ENCODE measurements at places on chromosomes 5 and 9.

DNA sequence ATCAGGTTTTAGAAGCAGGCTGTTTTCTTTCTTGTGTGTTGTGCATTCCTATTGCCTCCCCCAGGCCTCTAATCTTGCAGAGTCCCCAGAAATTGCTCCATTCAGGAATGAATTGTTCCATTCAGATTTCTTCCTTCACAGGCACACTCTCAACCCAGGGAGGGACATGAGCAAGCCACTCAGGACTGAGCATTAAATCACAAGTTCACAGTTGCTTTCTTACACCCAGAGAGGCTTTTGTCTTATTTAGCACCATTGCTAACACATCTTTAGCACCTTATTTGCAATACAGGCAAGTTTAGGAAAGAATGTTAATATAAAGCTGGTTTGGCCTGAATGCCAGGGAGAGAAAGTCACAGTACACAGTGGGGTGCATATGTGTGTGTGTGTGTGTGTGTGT lies 221.4 kb downstream of the RAB3C start:
- DNase-seq: no peak

DNA sequence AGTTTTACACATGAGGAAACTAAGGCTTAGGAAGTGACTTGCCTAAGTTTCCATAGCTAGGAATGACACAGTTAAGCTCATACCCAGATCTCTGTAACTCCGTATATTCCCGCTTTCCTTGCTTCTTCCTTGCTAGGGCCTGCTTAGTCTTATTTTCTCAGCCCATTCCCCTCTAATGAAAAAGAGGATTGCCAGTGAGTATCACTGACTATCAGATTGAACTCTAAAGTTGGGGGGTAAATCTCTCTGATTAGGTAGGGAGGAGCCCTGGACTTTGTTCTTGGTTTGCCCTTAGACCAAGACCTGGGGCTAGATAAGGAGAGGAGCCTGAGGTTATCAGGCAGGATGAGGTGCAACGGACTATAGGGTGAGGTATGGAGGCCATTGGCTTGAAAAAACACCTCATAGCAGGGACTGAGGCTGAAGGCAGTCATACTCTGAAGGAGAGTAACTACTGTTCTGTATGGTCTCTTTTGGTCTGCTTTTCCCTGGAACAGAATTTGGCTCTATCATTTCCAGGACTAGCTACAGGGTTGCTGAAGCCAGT lies 2.5 kb downstream of the TRIM32 start:
- no peak for DNase-seq

DNA sequence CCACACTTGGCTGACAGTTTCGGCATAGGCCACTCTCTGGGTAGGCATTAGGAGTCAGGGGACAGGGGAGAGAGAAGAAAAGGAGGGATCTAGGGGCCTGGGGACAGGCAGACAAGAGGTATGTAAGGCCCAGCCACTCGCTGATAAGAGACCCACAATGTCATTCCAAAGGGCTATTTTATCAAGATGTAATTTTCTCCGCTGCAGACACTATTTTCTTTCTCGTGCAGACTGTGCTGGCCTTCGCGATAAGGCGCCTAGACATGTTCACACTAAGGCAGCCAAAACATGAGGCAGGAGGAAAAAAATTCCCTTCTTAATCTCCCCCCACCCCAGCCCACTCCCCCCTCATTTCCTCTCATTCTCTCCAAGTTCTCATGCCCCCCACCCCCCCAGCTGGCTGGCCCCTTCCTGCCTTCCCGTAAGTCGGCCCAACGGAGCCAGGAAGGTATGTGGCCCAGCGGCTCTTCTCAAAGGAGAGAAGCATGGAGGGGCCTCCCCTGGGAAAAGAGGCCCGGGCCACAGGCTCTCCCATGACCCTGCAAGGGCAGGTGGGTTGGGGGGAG lies 44.9 kb upstream of the SYNPO start:
- DNase-seq: no peak

DNA sequence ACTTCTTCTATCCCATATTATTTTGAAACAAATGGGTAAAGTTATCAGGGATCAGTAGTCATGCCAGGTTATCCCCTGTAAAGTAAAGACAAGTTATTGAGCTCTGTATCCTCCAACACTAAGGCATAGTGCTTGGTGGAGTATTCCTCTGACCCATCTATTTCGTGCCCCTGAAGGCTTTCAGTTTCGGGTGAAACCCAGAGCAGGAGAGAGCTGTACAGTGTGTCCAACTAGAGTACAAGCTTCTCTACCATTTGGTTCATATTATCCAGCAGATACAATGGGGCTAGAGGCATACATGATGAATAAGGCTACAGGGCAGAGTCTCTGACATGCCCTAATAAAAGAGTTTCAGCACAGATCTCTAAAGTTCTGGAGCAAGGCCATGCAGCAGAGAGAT lies 3.2 kb upstream of the SLC22A4 start:
- DNase-seq: no peak

DNA sequence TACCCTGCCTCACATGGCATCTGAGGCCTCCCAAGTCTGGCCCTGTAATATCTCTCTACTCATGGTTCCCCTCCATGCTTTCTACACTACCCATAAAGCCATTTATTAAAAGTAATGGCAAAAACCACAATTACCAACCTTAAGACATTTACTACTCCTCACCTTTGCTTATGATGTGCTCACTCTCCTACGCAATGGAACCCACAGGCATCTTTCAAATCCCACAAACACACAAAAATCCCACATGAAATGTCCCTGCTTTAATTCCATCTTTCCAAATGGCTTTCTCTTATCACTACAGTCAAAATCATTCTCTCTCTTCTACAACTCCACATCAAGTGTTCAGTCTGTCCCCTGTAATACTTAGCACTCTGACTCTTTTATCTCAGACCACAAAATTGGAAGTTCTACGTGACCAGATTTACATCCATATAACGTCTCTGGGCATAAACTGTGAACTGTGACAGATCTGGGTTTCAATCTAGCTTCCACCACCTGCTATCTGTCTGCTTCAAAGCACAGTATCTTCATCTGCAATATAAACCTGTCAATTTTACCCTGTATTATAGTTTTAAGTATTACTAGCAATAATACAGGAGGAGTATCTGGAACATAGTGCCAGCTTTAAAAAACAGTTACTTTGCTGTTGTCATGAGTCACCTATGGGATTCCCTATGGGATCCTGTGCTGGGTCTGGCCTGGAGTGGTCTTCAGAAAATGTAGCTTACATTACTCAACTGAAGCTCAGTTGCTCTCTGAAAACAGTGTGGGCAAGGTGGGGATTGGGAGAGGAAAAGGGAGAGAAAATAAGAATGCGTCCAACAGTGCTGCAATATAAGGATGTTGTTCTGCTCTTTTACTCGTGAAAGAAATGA lies 137.1 kb upstream of the TRIM32 start:
- no peak for DNase-seq

GRCh38 chr9:83238871-83239640 lies 176.1 kb upstream of the RASEF start:
- DNase-seq: no peak

DNA sequence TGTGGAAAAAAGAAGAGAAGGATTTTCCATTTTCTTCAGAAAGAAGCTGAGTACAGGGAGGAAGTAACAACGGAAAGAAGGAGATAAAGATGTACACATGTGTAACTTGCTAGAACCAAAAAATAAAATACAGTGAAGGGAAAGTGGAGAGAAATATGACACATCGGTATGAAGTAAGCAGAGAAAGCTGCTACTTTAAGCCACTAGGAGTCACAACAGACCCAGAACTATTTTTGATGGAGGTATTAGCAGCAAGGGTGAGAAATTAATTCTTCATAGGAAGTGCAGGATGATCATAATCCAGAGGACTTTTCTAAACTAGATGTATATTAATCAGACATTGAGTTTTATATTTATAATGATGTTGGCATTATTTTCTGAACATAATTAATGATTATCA lies 88.5 kb downstream of the FAM174A start:
- DNase-seq: no peak

DNA sequence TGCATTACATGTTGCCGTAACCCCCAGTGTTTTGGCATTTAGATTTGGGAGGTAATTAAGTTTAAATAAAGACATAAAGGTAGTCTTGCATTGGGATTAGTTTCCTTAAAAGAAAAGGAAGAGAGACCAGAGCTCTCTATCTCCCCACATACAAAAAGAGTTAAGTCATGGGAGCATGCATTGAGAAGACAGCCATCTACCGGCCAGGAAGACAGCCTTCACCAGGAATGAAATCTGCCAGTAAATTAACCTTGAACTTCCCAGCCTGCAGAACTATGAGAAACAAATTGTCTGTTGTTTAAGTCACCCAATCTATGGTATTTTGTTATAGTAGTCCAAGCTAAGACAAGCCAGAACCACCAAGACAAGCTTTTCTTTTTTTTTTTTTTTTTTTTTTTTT lies 567.0 kb upstream of the CDH18 start:
- no peak for DNase-seq

DNA sequence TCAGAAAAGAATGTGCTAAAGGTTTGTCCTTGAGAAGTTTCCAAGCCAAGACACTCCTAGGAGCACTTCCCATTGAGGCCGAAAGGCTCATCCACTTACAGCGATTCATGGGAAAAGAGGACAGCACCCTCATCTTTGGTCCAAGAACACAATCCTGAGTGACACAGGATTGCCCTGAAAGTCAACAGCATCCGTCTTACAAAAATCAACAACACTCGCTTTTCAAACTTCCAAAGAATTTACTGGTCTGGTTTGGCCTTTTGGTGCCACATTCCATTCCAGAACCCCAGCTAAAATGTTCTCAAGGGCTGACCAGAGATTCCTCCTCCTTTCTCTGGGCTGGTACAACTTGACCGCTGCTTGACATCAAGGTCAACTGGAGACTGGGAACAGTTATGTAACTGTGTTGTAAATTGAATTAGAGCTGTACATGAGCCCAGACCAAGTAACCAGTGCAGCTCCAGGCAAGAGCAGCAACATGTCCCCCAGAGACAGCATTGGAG lies 415.8 kb upstream of the PIK3R1 start:
- DNase-seq: no peak

- no peak for DNase-seq
Observed at GRCh38 chr5:59100875-59101274, 518.0 kb downstream of the RAB3C start.

- no peak for DNase-seq
Observed at GRCh38 chr5:83718936-83719495, 1.6 kb downstream of the HAPLN1 start.

DNA sequence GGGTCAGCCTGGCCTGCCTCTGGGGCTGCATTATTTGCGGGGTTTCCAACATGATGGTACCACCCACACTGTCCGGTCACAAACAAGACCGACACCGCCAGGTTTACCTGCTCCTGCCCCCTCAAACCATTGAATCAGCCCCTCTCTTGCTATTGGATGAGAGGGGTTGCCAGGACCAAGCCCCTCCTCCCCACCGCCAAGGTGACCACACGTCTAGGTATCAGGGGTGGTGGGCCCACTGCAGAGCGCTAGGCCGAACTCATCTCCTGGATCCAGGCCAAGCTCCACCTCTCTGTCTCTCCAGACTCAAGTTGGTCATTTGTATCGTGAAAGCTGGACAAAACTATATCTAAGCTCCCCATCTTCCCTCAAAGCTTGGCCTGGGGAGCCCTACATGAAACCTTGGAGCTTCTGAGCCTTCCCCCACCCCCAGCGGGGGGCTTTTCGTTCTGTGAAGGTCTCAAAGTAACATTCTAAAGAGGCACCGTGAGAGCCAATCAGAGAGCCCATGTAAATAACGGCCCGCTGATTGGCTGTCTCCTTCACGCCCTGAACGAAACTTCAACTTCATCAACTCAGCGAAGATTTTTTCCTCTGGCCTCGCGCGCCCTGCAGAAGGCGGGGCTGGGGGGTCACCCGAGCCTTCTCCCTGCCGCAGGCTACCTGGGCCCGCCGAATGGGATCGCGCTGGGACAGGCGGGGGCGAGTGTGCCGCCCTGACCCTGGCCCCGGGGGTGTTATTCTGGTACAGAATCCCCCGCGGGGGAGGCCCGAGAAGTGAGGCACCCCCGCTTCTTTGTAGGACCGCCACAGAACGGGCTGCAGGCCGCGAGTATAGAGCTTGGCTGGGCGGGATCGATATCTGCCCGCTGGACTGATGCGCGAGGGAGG lies 49.6 kb upstream of the PSD2 start:
- DNase-seq: peak; percentile 36

DNA sequence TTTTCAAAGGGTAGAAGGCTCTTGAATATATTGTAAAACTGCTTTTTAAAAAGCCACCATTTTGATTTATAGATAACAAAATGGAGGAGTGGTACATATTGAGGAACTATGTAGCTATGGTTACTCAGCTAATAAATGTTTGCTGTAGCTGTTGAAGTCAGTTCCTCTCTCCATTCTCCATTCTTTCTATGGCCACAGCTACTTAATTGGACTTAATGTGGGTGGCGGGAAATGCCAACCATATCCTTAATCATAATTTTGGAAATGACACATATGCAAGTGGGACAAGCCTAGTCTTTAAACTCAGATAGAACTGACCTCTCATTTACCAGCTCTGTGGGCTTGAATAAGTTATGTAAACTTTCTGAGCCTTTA lies 10.6 kb downstream of the CDKN2A start:
- no peak for DNase-seq

GRCh38 chr5:123429993-123430392 lies 6.8 kb upstream of the CEP120 start:
- DNase-seq: no peak

DNA sequence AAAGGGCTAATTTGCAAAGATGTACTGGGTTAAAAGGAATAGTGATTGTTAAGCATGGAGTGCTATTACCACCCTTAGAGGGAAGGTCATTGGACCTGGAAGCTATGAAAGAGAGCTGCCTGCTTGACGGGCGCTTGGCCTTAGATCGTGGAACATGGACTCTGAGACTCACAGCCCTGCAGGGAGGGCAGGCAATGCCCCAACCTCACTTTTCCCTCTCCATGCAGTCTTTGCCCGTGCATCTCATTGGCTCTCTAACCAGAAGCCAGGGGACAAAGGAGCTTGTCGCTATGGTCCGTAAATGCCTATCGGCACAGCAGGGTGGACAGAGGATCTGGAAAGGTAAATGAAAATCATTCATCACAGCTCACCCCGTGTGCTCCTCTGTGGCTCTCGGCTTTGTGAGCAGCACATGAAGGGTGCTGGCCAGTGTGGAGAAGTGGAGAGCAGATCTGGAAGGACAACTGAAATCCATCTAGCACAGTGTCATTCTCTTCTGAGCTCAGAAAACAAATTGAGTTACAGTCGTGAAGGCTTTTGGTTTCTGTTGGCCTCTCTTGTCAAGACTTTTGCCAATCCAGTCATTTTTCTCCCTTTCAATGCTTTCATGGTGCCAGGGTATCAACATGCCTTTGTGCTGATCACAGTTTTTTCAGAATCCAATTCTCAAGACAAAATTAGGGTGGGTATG lies 186.2 kb downstream of the SNX18 start:
- DNase-seq: no peak

GRCh38 chr5:42064821-42065220 lies 139.7 kb downstream of the FBXO4 start:
- no peak for DNase-seq

- DNase-seq: no peak
Observed at GRCh38 chr9:131562032-131562959, 17.0 kb downstream of the PRRT1B start.

- DNase-seq: peak; percentile 19
Observed at GRCh38 chr5:149730620-149731331, 666 bp downstream of the PPARGC1B start.
